Anterior cingulate cortex (tissue), 58 donors: ENCODE measurements at places on chromosomes 2 and 18.

GRCh38 chr2:168928113-168928831 is 27.2 kb downstream of the G6PC2 start:
- DNase-seq: no peak

DNA sequence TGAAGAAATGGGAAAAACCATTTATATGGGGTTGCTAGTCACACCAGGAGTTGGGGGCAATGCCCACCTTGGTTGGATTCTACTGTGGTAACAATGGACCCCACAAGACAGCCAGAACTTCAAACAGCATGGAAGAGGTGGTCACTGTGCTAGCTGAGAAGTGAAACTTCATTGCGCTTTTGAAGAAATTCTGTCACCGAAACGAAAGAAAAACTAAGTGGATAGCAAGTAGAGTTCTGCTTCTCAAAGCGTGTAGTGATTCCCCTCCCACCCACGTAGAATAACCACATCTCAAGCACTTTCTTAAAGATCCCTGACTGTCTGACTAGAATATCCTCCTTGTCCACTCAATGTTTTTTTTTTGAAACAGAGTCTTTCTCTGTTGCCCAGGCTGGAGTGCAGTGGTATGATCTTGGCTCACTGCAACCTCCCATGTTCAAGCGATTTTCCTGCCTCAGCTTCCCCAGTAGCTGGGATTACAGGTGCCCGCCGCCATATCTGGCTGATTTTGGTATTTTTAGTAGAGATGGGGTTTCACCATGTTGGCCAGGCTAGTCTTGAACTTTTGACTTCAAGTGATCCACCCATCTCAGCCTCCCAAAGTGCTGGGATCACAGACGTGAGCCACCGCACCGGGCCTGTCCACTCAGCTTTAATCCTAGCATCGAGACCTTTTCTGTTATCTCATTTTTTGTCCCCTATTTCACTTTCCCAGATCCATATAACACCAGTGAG is 30.1 kb upstream of the CCL20 start:
- DNase-seq: no peak

DNA sequence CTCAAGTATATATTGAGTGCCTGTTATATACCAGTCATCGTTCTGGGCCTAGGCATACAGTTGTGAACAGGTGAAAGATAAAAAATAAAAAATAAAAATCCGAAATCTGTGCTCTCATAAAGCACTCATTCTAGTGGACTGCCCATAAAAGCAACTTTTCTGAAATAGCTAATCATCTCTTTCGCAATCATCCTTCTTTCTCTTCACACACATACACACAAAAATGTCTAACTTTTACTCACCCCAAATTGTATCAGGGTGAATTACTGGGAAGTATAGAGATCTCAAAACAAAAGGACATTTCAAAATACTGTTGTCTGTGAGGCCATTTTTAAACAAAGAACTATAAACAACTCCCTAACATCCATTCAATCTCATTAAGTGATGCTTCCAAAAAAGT is 29.6 kb upstream of the ORC2 start:
- DNase-seq: no peak

DNA sequence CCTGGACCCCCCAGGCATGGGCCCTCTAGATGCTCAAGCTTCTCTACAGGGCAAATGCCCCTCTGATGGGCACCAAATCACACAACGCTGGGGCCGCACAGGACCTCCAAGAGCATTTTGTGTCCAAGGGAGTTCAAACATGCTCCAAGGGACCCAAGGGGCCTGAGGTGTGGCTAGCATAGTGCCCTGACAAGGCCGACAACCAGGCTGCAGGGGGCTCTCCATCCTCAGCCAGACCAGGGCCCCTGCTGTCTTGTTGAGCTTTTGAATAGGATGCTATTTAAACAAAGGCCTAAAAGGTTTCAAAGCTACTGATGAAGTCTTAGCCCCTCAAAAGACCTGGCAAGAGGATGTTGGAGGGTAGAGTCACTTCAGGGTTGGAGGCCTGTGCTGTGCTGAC is 33.1 kb downstream of the EN1 start:
- DNase-seq: no peak

DNA sequence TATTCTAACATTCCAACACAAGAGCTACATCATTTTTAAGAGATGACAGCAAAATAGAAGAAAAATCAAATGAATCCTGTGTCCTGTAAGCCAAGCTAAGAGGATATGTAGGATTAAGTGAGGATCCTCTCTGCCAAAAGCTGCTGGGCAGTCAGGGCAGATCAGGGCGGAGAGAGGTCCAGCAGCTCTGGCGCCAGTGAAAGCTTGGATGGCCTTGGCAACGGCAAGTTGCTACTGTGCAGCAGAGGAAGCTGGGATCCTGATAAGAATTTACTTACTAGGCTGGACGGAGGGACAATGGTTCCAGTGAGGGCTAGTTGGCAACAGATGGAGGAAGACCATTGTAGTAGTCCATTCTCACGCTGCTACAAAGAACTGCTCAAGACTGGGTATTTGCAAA is 391.5 kb downstream of the XIRP2 start:
- no peak for DNase-seq

GRCh38 chr2:222333397-222333796 is 34.6 kb upstream of the PAX3 start:
- DNase-seq: no peak

- no peak for DNase-seq
Measured at GRCh38 chr2:11330457-11331142, 13.8 kb downstream of the ROCK2 start.

GRCh38 chr18:23814991-23815614 is 125.8 kb downstream of the LAMA3 start:
- DNase-seq: peak; percentile 3

DNA sequence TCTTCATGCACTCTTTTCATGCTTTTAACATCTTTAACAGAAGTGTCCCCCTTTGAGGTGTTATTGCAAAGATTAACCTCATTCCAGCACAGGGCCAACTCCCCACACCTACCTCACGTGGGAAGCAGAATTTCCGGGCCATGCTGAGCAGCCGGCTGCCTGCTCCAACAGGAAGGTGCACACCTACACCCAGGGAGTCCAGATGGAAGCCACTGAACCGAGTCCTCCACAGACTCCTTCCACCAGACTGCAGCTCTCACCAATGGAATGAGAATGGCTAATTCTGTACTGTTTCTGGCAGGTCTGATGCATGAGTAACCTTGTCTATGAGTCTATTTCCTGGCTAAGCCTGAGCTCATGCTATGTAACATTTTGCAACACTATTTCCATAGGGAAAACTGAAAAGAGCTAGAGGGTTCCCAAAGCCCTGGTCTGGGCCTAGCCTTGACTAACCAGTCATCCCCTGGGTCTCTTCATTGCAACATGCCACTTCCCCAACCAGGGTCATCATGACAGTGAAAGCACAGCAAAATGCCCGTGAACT is 11.0 kb downstream of the ERFE start:
- peak; percentile 37 for DNase-seq

DNA sequence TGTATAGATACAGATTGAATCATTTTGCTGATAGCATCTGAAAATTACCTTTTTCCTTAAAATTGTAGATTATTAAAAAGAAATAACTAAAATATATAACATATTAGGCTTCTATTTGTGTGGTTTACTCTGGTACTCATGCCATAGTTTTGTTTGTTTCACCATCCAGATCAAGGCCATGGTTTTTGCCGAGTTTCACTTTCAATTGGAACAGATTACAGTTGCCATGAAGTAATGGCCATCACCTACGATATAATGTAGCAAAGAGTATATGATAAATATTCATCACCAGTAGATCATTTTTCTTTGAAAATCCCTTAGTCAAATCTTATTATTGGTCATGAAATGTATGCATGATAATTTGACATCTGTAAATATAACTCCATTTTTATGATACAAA is 11.9 kb upstream of the DNAH7 start:
- DNase-seq: no peak

- no peak for DNase-seq
Measured at GRCh38 chr2:226969417-226970080, 133.7 kb downstream of the RHBDD1 start.

DNA sequence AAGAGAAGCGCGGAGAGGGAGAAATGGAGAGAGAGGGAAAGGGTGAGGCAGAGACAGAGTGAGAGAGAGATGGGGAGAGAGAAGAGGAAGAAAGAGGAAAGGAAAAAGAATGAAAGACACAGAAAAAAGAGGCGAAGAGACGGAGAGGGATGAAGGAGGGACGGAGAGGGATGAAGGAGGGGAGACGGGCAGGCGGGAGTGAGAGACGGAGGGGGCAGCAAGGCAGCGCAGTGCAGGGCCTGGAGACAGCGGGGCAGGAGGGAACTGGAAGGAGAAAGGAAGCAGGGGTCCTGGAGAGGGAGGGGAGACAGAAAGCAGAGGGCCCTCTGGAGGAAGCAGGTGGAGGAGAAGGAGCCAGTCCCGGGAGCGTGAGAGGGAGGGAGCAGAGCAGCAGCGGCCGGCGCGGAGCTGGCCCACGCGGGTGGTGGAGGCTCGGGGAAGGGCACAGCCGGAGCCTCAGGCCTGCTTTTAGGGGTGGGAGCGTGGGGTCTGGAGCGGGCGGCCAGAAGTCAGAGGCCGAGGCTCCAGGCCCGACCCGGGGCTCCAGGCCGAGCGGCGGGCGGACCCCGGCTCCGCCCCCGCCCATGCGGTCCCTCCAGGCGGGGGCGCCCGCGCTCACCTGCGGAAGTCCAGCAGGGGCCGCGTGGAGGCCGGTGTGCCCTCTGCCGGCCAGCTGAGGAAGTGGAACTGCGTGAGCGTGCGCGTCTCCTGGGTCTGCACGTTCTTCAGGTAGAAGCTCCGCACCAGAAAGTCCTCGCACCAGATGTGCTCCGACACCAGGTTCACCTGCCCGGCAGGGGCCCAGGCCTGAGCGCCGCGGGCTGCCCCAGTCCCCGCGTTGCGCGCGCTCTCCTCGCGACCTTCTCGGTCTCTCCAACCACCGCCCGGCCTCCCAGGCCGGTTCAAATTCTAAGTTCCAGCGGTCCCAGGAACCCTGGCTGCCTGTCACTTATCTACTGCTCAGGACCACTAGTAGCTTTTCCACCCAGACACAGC is 14.5 kb downstream of the PTPRN start:
- peak; percentile 75 for DNase-seq

- no peak for DNase-seq
Measured at GRCh38 chr2:159551806-159552205, 64.5 kb downstream of the BAZ2B start.

DNA sequence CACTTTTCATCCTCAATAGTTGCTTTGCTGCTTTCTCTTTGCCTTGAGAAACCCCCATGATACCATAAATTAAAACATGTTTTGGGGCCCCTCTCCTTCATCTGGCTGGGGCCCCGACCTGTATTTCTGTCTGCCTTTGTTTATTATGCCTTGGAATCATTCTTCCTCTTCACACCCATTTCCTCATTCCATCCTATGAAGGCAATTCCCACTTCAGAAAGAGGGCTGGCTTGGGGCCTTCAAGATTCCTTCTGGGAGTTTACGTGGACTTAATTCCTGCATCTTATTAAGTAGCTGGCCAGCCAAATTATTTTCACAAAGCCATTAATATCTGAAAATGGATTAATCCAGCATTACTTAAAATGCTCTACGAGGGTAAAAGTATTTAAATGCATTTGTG is 6.8 kb upstream of the LRRTM1 start:
- DNase-seq: no peak

- no peak for DNase-seq
Measured at GRCh38 chr2:130369311-130369964, 13.6 kb downstream of the PTPN18 start.

DNA sequence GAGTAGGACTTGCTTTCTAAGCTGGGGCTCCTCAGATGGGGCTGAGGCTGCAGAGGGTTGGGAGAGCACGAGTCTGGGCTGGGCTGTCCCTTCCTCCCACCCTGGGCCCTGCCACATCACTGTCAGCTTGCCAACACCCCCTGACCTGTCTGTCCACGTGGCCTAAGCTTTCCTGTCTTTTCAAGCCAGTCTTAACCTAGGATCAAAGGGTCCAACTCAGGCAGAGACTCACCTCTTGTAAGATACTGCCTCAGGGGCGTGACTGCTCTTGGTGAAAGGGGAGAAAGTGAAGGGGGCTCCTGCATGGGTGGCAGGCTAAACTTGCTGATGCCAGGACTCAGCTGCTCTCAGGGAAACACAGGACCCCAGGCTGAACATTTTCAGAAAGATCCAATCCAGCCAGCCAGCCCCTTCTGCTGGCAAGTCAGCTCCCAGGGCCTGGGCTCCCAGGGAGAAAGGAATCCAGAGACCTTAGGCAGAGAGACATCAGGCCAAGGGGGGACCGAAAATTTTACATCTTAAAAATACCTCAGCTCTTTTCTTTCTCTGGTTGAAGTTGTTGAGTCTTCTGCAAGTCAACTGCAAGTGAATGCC is 144.2 kb upstream of the ID2 start:
- DNase-seq: no peak

DNA sequence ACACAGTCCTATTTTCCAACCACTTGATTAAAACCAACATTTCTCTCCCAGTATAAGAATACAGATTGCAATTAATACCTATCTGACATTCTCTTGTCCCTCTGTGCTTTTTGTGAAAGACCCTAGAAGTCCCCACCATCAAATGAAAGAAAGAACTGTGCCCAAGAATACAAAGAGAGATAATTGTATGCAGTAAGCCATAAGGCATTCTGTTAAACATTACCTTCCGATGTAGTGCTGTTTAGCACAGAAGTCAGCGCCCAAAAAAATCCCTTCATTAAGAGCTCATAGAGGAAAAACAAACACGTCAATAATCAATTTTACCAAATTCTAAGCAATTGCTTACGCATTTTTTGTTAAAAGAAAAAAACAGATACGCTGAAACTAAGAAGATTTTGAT is 41.1 kb downstream of the ZNF516 start:
- no peak for DNase-seq

DNA sequence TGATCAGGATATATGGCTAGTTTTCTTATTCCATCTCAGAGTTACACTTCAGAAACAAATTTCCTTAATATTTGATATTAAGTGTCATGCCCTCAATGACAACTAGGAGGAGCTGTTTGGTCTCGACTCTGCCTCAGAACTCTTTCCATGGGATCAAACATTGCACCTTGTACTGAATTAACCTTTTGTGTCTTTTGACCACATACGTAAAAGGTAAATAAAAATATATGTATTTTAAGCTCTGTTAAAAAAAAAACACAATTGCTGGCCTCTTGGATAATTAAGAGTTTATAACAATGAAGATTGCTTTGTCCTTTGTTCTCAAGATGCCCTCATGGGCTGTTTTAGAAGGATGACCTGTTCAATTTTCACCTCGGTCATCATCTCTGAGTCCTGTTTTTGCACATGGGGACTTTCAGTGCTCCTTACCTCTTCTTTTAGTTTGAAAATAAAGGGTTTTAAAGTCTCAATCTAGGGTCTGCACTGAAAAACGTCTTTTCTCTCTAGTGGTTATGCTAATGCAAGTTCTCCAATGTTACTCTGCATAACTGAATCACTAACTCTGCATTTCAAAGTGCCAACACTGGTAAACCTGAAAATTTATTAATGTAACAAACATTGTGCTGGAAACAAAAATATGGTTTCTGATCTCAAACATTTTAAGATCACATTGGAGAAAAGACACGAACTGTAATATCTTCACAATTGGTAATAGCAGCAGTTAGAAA is 18.8 kb upstream of the FN1 start:
- DNase-seq: no peak

GRCh38 chr2:65198737-65199136 is 28.9 kb upstream of the ACTR2 start:
- no peak for DNase-seq

GRCh38 chr18:50647792-50648191 is 87.9 kb downstream of the MAPK4 start:
- DNase-seq: no peak
